ENCODE measurements at places on chromosomes 7 and 10. TPM values are rescaled to one million over a fixed set of nuclear protein-coding genes. Genes with fewer than 3 reads are reported as not detected.

Gene TAS2R41
- total RNA-seq, result not detected

Gene CFAP58
- 1.7 TPM for total RNA-seq

Gene CCDC172
- total RNA-seq, result not detected

Gene PCGF5
- 27.5 TPM for total RNA-seq

Gene HABP2
- 0.48 TPM for total RNA-seq

Gene ASB15
- not detected for total RNA-seq

Gene TRIM50
- total RNA-seq, result not detected

Gene WDFY4
- 0.41 TPM for total RNA-seq

Gene GTPBP10
- total RNA-seq, result 8.6 TPM

Gene SPDYE6
- not detected for total RNA-seq

Gene SFXN2
- 6.0 TPM for total RNA-seq

Gene DNAJC12
- total RNA-seq, result 2.0 TPM

Gene CTAGE8
- total RNA-seq, result not detected

Gene PAPOLB
- not detected for total RNA-seq

Gene NHLRC2
- 15.2 TPM for total RNA-seq

DNA sequence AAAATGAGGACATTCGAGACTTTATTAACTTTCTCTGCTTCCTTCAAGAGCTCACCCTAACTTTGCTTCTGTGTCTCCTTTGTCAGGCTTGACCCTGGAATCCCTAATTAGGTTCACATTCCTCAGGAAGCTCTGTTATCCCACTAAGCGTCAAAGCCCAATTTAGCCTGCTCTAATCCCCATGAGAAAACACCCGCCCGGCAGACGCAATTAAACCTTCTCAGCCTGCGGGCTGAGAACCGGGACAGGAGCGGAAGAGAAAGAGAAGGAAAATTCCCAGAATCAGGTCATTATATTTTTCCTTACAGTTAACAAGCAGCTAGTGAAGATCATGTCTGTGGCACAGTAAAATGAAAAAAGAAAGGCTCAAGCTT is 93.0 kb downstream of the TNS3 start:
- no peak for DNase-seq

GRCh38 chr7:45663167-45663921 is 89.2 kb downstream of the ADCY1 start:
- DNase-seq, result no peak

DNA sequence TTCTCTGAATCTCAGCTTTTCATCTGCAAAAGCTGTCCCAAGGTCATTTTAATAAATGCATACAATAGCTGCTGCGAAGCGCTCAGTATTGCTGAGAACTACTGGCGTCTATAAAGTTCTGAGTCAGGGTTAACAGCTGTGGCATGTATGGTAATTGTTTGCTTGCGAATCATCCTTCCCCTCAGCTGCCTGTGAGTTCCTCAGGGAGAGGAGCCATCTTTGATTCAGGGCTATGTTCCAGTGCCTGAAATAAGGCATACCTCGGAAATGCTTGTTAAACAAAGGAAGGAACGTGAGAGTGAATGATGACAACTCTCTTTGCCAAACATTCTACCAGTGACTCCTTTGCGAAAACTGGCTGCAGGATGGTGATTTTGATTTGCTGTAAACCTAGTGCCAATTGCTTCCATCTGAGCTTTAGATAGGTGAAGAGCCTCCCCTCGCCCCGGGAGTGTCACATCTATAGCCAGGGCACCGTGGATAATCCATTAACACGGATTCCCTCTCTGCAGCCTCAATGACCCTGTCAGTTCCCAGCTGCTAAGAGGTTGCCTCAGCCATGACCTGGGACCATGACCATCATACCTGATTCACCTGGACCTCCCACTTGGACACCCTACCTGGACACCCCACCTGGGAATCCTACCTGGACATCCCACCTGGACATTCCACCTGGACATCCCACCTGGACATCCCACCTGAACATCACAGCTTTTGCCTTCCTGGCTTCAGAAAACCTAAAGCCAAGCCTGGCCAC is 39.6 kb downstream of the GPRIN2 start:
- no peak for DNase-seq

GRCh38 chr10:33274096-33274785 is 60.2 kb downstream of the NRP1 start:
- DNase-seq, result no peak

GRCh38 chr10:33291053-33291592 is 43.3 kb downstream of the NRP1 start:
- no peak for DNase-seq

DNA sequence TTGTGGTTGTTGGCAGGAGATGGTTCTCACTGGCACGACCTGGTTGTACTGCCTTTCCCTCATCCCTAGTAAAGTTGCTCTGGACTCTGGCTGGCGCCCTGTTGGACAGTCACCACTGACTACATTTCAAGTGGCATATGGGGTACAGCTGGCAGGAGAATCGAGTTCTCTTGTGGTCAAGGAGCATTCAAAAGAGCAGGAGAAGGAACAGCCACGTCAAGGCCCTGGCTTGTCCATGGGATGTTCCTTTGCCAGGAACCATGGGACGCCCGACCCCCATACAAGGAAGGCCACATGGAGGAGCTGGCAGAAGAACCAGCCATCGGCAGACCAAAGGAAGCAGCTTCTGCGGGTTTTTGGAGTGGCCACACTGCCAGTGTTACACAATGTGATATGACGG is 87.0 kb upstream of the SLC25A13 start:
- no peak for DNase-seq

GRCh38 chr10:16779384-16779915 is 37.8 kb downstream of the RSU1 start:
- DNase-seq, result no peak

DNA sequence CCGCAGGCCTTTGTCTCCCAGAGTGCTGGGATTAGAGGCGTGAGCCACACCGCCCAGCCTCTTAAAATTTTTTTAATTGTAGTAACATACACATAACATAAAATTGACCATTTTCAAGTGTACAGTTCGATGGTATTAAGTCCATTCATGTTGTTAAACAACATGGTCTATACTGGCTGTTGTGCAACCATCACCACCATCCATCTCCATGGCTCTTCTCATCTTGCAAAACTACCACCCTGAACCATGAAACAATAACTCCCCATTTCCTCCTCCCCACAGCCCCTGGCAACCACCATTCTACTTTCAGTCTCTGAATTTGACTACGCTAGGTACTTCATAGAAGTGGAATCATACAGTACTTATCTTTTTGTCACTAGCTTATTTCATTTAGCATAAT is 7.9 kb upstream of the ZFYVE27 start:
- no peak for DNase-seq

DNA sequence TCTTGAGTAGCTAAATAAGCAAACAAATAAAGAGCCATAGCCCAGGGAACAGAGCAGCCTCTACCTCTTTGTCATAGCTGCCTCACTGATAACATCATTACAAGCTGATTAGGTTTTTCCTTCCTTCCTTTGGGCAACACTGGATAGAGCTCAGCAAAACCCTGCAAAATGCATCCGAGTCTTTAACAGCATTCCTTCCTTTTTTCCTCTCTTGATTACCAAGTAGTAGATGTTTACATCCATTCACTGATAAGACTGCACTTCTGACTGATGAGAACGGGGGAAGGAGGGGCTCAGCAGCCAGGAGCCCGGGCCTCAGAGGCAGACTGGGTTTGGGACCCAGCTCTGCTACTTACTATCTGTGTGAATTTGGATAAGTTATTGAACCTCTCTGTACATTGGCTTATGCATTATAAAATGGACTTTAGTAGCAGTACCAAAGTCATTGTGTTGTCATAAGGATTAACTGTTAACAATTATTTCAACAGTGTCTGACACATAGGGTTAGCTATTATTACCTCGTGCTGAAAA is 214.2 kb downstream of the ANK3 start:
- peak; percentile 31 for DNase-seq

DNA sequence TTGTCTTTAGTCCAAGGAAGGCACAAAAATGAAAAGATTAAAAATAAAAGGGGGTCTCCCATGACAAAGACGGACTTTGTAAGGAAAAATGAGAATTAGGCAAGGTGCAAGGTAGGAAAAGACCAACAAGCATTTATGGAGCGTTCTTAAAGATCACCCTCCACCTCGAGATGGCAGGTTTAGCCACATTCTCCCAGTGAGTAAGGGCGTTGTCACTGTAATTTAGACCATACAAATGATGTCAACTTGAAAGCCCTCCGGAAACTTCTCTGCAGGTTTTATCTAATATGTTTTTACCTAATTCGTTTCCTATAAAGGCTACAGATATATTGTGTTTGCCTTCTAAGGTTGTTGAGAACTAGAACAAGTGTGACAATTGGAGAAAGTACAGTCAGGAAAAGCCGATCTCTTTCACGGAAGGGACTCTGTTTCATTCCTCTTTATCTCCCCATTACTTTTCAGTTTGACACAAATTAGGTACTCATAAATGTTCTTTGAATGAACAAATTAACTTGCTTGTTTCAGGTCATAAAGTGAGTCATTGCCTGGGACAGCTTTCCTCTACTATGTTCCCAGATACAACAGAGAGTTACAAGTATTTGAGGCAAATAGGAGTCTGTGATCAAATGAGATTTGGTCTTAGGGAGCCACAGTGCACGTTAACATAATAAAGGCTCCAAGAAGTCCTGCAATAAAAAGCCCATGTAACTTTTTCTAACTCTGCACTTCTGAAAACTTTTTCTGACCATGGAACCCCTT is 102.6 kb upstream of the HABP2 start:
- no peak for DNase-seq

DNA sequence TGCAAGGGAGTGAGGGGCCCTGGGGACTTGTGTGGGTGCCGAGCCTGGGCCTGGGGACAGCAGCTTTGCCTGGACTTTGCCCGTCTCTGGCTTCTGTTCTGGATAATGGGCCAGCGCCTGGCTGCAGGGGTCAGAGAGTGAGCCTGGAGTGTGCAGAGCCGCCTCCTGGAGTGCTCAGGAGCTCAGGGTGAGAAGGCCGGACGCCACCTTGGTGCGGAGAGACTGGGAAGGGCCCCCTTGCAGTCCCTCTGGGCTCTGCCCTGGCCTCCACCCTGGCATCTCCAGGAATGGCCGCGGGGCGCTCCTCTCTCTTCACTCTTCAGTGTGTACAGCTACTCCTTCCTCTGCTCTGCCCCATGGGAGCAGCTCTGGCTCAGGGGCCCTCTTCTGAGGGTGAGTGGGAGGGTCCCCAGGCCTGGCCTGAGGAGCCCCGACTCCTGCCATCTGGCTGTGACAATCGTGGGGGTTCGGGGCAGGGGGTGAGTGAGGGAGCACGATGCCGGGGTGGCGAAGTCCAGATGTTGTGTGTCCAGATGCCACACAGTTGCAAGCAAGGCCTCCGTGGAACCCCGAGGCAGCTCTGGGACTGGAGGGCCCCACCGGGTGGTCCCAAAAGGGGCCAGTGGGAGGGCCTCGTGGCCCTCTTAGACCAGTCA is 187.1 kb downstream of the DNAJB6 start:
- DNase-seq, result no peak

DNA sequence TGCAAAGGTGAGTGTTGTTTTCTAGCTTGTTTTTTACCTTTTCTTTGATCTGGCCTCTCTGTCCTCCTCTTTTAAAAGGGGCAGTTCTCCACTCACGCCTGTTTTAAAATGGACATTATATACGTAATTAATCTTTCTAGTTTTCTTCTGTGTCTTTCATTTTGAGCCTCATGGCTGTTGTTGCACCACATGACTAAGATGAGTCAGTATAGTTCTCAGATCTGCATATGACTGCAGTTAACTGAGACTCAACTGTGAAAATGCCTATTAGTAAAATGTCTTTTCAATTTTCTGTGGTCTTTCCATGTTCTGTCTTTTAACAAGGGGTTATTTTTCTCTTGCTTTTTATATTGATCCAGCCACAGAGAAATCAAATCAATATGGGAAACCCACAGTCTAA is 296.1 kb downstream of the CDK14 start:
- DNase-seq, result no peak

GRCh38 chr7:105674200-105674920 is 93.1 kb upstream of the EFCAB10 start:
- no peak for DNase-seq

GRCh38 chr7:45407730-45408408 is 166.3 kb upstream of the ADCY1 start:
- DNase-seq, result no peak

- DNase-seq, result no peak
Measured at GRCh38 chr7:139252451-139252850, 21.4 kb downstream of the UBN2 start.

- peak; percentile 73 for DNase-seq
Measured at GRCh38 chr10:1048732-1049424, at the start of gene IDI1. Gene IDI1 (minus strand): TSS chr10:1049119. CDS start chr10:1049003, 116 bp downstream.

- no peak for DNase-seq
Measured at GRCh38 chr10:71210542-71210871, 1.9 kb upstream of the UNC5B start.

- no peak for DNase-seq
Measured at GRCh38 chr7:101817471-101818286, at the start of gene CUX1. Gene CUX1 (plus strand): TSS chr7:101817626. CDS start chr7:101817640, 14 bp downstream.

DNA sequence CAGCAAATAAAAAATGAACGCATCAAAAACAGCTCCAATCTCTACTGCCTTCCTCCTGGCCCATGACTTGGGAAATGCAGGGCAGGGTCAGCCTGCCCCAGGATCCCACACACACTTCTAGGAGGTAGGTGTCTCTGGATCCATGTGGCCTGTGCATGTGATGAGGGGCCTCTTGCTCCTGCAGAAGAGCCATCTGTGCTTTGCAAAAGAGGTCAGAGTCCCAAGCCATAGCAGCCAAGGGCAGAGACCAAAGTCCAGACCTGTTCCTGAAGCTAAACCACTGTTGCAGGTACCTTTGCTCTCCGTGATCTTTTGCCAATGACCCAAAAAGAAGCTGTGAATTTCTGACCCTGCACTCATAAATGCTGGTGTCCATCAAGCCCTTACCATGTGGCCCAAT is 57.1 kb downstream of the KCNMA1 start:
- no peak for DNase-seq

GRCh38 chr7:44247868-44248651 is 47.3 kb downstream of the YKT6 start:
- DNase-seq, result no peak

DNA sequence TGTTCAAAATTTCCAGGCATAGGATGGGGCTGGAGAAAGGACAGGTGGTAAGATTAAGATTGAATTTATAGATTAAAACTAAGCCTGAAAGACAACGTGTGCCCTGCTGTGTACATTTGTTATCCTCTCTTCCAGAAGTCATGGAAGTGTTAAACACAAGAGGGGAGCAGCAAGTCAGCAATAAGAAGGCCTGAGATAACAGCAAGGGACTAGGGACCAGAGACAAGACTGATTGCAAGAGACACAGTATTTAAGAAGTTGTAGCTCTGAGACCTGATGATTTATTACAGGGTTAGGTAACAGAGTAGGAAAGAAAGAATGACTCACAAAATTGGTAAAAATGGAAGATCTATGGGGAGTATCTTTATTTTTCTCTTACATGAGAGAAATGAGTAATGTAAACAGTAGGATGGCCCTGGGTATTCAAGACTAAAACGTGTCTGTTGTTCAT is 55.7 kb upstream of the COL1A2 start:
- DNase-seq, result no peak

- DNase-seq, result no peak
Measured at GRCh38 chr10:55224007-55224781, 423.2 kb upstream of the PCDH15 start.
